ENCODE measurements at places on chromosomes 3 and 15.
A peak's percentile ranks its signal among the peaks of the same experiment; 100 is the strongest.

- no peak for DNase-seq
Measured at GRCh38 chr3:32620611-32621310, 50.1 kb upstream of the DYNC1LI1 start.

DNA sequence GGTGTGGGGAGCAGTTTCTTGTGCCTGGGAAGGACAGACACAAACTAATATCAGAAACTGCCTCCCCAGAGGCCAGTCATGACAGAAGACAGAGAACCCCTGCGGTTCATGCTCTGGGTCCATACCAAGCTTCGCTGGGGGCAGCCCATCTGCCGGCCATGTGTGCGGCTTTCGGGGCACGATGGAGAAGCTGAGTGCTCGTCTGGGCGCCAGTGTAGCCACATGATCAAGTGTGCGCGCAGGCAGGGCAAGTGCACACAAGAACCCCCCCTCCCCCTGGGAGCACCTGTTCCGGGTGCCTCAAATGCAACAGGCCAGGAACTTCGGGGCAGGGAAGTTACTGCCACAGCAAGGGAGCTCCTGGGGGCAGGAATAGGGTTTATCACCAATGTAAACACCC lies 1.8 kb downstream of the ADAMTS17 start:
- DNase-seq = no peak

DNA sequence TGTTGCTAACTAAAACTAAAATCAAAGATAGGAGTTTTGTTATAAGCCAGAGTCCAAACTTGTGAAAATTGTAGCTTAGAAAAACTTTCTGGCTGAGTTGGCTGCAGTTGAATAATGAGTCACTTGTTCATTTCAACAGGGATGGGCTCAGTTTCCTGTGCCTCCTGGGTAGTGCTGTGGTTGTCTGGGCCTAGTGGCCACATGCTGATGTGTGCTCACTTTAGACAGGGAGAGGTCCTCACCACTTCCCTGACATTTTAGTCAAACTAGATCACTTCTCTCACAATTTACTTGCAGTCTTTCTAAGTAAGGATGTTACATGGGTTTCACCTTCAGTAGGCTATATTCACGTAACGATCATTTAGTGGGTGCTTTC lies 6.3 kb upstream of the UBE2Q2 start:
- no peak for DNase-seq

DNA sequence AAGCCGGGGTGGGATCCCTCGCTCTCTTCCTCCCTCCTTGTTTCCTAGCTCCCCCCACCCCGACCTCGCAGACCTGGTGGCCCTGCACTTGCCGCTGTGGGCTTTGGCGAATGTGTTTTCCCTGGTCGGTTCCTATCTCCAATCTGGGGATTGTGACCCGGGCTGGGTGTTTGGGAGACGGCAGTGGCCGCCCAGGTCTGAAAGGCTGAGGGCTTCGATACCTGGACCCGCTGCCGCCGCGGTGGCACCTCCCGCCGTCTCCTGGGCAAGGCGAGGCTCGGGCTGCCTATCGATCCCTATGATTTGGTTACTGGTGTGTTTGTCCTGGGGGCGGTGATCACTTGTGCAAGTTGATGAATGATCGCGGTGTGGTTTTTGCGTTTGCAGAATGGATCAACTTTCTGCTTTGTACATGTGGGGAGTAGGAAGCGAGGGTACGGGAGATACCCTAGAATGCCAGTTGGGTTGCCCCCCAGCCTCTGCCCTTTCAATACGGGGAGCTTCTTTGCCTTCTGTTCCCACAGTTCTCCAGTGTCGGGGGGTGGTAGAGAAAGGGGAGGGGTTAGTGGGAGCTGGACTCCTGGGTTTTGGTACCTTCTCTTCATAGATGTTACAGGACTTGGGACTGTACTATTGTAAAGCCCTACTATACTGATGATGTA lies 3.0 kb downstream of the BBX start:
- peak; percentile 2 for DNase-seq

DNA sequence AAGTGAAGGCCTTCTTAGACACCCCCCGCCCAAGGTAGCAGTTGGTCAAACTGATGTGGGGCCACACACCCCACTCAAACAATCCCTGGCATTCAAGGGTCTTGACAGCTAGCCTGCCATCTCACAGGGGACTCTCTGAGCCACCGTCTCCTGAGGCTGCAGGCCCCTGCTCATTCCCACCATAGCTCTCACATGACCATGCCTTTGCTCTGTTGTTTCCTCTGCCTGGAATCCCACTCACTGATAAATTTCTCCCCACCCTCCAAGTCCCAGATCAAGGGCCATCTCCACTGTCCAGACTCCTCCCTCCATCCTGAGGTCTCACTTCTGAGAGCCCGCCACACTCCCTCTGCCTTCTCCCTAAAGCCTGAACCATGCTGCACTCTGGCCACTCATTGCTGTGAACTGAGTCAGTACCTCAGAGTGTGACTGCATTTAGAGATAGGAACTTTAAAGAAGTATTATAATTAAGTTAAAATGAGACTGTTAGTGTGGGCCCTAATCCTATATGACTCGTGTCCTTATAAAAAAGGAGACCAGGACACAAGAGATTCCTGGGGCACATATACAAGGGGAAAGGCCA lies 10.0 kb downstream of the WNT7A start:
- no peak for DNase-seq
